ENCODE measurements at places on chromosomes 4 and X.

- no peak for DNase-seq
Measured at GRCh38 chr4:168336837-168337549, 18.4 kb upstream of the DDX60 start.

GRCh38 chrX:129781134-129781672 lies 1.5 kb downstream of the SASH3 start:
- DNase-seq = peak; percentile 41

DNA sequence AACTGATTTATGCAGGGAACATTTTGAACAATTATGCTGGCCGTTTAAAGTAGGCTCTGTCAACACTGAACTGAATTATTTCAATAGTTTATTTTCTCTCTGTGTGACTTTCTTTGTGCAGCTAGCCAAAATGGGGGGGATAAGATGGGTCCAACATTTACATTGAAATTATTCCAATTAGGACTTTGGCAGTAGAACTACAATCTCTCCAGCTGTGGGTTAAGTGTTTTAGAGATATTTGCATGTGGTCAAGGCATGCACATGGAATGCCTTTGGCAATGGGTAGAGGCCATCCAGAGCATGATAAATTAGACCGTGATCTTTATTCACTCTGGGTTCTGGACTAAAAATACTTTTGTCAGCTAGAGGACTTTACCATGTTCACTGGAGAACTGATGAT lies 107.9 kb upstream of the ELOVL6 start:
- no peak for DNase-seq

GRCh38 chrX:21975812-21976211 lies 35.3 kb downstream of the SMS start:
- no peak for DNase-seq

Measured in activated CD8-positive, alpha-beta memory T cell treated with anti-CD3 and anti-CD28 coated beads for 1 hour (primary cell).